Activated CD4-positive, CD25-positive, alpha-beta regulatory T cell treated with anti-CD3 and anti-CD28 coated beads, Interleukin-2, amount 50 U/mL, for 24 hours (primary cell): ENCODE measurements at places on chromosomes 1 and 21.
A peak's percentile ranks its signal among the peaks of the same experiment; 100 is the strongest.

- ATAC-seq = no peak
These were observed 380.0 kb downstream of the HHIPL2 start for GRCh38 chr1:222167896-222168295.

- ATAC-seq = peak; percentile 20
These were observed 9.1 kb downstream of the TTC22 start for GRCh38 chr1:54791880-54792522.

DNA sequence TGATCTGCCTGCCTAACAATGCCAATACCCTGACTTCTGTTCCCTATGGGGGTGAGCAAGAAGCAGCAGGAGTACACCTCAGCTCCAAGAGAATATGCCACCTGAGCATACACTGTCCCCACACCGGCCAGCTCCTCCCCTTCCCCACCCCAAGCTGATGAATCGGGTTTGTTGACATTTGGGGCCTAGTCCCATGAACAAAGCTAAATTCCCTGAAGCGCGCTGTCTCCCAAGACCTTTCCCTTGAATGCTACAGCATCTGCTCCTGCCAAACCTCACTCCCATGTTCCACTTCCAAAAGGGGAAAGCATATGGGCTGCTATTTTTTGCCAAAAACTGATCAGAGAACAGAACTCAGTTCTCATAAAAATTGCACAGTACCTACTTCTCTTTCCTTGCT is 220.4 kb upstream of the CAMK1G start:
- ATAC-seq = no peak

GRCh38 chr1:16267690-16268180 is 30.8 kb upstream of the CPLANE2 start:
- ATAC-seq = no peak

- ATAC-seq = no peak
These were observed 119.1 kb upstream of the RUNX3 start for GRCh38 chr1:25049190-25049589.

DNA sequence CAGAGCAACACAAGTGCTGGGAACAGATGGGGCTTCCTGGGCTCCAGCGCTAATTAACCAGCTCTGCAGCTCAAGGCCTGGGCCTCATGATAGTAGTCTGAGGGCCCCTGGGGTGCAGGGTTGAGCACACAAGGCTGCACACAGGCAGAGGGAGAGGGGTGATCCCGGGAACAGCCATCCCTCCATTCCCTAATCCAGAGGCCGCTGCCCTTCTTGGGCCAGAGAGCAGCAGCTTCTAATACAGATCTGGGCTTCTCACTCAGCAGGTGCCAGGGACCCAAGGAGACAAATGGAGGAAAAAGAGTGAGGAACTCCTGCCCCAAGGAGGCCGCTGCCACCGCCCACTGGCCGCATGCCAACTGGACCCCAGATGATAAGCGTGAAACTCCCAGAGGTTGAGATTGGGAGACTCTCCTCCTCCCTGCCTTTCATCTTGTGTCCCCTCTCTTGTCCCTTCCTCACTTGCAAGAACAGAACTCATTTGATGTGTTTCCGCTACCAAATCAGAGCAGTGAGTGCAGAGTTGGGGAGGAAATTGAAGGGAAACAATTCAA is 58.0 kb upstream of the IFNAR2 start:
- ATAC-seq = no peak

- ATAC-seq = no peak
These were observed 764.4 kb downstream of the ADGRL2 start for GRCh38 chr1:82565146-82565545.

DNA sequence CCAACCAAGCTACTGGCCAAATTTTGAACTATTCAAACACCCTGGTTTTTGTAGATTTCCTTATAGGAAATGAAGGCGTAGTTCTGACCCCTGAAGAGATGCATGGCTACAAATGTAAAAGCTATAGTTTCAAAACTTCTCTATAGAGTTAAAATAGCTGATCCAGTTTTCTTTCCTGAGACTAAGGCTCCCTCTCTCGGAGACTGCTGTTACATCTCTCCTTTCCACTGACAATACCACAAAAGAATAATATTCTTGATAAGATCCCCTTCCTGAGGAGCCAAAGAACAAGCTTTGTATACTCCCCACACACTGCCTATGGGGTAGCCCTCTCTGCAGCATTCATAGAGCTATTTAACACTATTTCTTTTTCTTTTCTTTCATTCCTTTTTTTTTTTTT is 6.7 kb upstream of the CFAP126 start:
- ATAC-seq = no peak

DNA sequence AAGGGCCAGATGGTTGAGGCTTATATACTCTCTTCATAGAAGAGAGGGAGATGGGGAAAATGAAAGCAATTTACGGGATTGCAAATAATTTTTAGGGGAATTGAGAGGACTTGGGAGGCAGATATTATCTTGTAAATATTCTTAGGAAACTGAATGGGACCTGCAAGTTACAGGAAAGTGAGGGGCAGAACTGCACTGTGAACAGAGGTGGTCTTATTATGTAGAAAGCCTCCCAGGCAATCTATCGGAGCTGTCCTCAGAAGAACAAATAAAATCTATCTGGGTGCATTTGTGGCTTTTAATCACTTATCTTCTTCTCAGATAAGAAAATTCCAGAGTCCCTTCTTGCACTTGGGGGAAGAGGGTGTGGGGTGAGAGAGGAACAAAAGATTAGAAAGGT is 223.5 kb downstream of the RHOU start:
- ATAC-seq = no peak

DNA sequence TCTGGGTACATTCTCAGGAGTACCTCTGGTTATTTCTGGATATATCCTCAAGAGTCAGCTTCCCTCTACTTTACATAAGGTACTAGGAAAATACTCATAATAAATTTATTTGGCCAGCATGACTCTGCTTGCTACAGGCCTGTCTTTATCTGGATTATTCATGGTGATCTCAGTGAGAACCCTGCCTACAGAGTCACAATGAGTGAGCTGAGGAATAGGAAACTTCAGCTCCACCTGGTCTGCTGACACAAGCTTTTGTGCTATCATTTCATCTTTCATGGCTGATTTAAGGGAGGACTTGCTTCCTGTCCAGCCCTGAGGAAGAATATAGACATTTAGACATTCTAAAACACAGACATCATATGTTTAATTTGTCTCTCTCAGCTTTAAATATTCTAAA is 19.5 kb upstream of the SUCO start:
- ATAC-seq = no peak

DNA sequence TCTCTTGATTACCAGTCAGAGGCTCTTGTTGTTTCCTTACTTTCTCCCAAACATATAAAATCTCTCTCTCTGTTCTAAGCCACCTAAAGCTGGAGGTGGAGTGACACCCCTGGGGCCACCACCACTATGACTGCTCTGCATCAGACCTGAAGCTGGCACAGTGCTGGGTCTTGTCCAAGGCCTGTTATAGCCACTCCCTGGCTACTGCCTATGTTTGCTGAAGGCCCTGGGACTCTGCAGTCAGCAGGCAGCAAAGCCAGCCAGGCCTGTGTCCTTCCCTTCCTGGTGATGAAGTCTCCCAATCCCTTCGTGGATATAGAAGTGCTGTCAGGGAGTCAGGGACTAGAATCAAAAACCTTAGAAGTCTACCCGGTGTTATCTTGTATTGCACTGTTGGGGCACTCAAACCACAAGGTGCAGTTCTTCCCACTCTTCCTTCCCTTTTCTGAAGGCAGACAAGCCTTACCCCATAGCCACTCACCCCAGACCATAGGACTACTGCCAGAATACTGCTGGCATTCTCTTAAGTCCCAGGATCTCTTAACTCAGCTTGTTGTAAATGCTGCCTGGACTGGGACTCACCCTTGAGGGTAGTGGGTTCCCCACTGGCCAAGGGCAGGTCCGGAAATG is 103.1 kb downstream of the RPS6KC1 start:
- no peak for ATAC-seq

- peak; percentile 63 for ATAC-seq
These were observed 102.1 kb downstream of the RUNX1 start for GRCh38 chr21:34946916-34947534.

DNA sequence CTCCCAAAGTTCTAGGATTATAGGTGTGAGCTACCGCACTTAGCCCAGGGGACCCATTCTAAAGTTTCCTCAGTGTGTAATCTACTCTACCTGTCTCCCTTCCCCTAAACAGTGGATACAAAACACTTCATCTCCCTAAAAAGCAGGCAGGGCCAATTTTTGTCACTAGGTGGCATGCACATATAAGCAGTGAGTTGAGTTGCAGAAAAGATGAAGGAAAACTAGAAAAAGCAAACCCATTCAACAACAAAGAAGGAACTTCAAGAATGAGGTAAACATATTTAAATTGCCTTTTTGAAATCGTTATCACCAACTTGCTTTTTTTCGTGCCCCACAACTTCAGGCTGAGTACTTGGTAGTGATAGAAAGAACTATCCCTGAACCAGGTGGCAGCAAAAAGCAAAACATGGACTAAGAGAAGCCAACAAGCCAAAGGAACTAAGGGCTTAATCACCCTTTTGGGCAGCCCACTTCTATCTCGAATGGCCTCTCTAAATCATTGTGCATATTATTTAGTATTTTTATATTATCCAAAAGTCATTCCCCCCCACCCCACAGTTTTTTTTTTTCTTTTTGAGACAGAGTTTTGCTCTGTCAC is 19.7 kb upstream of the ALDH9A1 start:
- ATAC-seq = no peak

- ATAC-seq = no peak
These were observed 1.2 kb upstream of the SETSIP start for GRCh38 chr1:92076363-92076762.

DNA sequence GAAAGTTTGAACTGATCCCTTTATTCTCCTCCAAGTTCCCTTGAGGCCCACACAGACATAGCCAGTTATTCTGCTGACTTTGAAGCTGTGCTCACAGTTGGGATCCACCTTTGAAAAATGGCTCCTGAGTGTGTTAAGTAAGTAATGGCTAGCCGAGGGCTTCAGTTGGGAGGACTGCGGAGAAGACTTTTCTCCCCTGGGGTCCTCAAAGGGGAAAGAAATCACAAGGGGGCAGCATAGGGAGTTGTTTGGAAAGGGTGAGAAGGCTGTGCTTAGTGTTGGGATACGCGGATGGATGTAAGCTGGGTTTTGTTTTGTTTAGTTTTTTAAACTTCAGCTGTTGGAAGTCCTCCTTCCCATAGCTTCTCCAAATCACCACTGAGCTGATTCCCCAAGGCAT is 8.3 kb downstream of the PGM1 start:
- no peak for ATAC-seq

GRCh38 chr1:210456731-210457255 is 128.1 kb downstream of the HHAT start:
- no peak for ATAC-seq

DNA sequence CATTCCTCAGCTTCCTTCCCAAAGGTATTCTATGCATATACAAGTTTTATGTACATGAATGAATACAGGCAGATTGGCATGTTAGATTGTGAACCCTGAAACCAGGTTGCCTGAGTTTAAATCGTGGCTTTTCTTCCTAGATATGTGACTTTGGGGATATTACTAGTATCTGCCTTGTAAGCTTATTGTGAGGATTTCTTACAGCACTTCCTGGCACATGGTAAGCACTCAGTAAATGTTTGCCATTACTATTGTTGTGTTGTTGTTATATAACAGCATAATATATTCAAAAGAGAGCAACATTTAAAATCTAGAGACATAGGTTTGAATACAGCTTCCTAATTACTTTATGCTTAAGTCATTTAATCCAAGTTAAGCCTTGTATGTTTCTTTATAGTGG is 45.1 kb downstream of the RAP1A start:
- no peak for ATAC-seq

DNA sequence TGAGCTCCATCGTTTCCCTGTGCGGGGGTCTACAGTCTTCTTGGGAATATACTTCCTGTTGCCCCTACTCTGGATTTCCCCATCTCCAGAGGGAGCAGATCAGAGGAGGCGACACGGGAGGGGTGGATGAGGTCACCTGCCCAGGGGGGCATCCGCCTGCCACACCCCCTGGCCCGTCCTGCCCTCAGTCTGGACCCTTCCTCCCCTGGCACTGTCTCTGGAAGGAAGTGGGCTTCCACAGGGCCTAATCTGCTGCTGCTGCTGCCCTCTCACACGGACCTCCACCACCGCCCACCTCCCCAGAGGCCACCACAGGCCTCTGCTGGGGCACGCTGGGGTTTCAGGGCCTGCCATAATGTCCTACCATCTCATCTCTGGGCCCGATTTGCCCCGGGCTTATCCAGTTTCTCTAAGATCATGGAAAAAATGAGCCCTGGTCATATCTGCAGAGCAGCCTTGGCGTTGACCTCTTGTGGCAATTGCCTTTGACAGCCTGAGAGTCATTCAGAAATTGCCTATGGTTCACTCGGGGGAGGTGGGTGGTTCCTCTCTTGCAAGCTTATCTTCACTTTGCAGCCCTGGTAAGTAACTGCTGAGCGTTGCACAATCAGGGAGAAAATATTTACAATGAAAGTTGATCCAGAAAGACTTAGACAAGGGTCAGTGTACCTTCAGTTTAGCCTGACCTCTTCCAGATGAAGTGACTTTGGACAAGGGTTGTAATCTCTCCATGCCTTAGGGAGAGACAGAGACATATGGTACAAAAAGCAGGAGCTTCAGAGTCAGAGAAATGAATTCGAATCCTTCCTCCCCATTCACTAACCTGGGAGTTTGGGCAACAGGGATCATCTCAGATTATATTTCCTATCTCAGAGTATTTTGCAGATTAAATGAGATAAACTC is 252.4 kb downstream of the TOMM20 start:
- ATAC-seq = peak; percentile 27

- no peak for ATAC-seq
These were observed 17.4 kb upstream of the IL12RB2 start for GRCh38 chr1:67290236-67290635.

GRCh38 chr1:245771511-245772281 is 616.9 kb downstream of the KIF26B start:
- ATAC-seq = no peak

- no peak for ATAC-seq
These were observed 61.4 kb upstream of the LAX1 start for GRCh38 chr1:203703586-203703985.

GRCh38 chr1:184270556-184270955 is 116.3 kb upstream of the C1orf21 start:
- ATAC-seq = no peak

DNA sequence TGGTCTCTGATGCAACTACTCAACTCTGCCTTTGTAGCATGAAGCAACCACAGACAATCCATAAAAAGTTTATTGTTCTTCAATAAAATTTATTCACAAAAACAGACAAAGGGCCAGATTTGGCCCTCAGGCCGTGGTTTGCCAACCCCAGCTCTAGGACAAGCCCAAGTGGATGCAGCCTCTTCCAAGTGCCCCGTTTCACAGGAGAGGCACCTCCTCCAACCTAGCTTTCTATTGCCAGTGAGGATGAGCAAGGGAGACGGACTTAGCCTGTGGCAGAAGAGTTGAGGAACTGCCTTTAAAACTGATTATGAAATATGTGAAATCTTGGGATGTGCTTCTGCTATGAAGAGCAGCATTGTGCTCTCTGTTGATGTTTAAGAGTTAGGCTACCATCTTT is 105.4 kb downstream of the PSMG1 start:
- ATAC-seq = no peak

DNA sequence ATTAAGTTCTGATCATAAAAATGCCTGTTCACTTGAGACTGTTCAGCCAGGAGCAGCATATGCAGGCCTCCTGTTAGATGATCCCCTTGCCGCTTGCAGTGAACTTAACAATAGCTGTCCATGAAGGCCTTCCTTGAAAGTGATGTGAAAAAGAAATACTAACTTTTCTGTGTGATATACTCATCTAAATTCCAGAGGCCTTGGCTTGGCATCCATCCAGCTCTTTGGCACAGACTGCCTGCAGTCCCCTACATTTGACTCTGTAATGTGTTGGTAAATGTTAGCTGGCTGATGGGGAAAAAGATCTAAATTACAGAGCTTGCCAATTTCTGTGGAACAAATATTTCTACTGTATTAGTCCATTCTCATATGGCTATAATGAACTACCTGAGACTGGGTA is 73.7 kb downstream of the KCNK2 start:
- ATAC-seq = no peak

- no peak for ATAC-seq
These were observed 48.3 kb upstream of the DPH5 start for GRCh38 chr1:101073836-101074235.
